T-helper 1 cell (primary cell): ENCODE measurements at places on chromosomes 13 and 19.
A peak's percentile ranks its signal among the peaks of the same experiment; 100 is the strongest.

- peak; percentile 65 for DNase-seq
These were observed 16.6 kb downstream of the SIGLEC8 start for GRCh38 chr19:51441410-51442390.

- DNase-seq, result no peak
These were observed 29.9 kb upstream of the RNF113B start for GRCh38 chr13:98206946-98207345.

- no peak for DNase-seq
These were observed 10.3 kb upstream of the GARIN5A start for GRCh38 chr19:50486823-50487515.

DNA sequence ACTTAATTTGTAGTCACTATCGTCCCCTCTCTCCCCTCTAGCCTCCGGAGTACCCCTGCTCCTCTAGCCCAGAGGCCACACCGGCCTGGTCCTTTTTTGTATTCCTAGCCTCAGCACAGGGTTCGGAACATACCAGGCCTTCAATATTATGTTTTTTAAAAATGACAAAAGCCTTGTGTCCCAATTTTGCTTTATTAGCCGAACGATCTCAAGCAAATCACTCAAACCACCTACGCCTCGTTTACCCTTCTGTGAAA, 463 bp upstream of the POMP start:
- DNase-seq, result no peak

GRCh38 chr19:19191768-19192077, 229 bp downstream of the BORCS8 start:
- no peak for DNase-seq

- DNase-seq, result no peak
These were observed 3.1 kb upstream of the SLC5A5 start for GRCh38 chr19:17868669-17869068.

DNA sequence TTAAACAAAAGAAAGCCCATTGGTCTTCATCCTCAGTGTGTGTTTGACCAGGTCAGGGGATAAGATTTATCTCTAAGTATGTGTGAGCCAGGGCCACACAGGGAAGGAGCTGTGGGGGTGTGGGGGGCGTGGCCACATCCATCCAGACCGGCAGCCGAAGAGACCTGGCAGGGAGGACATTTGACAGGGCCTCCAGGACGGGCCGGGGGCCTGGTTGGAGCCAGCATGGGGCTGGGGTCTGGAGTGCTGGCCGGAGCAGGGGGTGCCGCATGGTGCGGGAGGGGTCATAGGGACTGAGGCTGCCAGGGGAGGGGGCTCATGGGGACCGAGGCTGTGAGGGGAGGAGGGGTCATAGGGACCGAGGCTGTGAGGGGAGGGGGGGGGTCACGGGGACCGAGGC, 20.4 kb upstream of the GNA15 start:
- no peak for DNase-seq

- DNase-seq, result no peak
These were observed 45.8 kb downstream of the MIPEP start for GRCh38 chr13:23843436-23843835.

- DNase-seq, result no peak
These were observed 19.6 kb upstream of the RAP2A start for GRCh38 chr13:97414392-97414791.

- no peak for DNase-seq
These were observed 2.0 kb downstream of the ZNF568 start for GRCh38 chr19:36918090-36918489.

- peak; percentile 63 for DNase-seq
These were observed 4.1 kb upstream of the CD79A start for GRCh38 chr19:41872775-41873647.

- DNase-seq, result no peak
These were observed 62.8 kb upstream of the DIAPH3 start for GRCh38 chr13:60226507-60226906.

DNA sequence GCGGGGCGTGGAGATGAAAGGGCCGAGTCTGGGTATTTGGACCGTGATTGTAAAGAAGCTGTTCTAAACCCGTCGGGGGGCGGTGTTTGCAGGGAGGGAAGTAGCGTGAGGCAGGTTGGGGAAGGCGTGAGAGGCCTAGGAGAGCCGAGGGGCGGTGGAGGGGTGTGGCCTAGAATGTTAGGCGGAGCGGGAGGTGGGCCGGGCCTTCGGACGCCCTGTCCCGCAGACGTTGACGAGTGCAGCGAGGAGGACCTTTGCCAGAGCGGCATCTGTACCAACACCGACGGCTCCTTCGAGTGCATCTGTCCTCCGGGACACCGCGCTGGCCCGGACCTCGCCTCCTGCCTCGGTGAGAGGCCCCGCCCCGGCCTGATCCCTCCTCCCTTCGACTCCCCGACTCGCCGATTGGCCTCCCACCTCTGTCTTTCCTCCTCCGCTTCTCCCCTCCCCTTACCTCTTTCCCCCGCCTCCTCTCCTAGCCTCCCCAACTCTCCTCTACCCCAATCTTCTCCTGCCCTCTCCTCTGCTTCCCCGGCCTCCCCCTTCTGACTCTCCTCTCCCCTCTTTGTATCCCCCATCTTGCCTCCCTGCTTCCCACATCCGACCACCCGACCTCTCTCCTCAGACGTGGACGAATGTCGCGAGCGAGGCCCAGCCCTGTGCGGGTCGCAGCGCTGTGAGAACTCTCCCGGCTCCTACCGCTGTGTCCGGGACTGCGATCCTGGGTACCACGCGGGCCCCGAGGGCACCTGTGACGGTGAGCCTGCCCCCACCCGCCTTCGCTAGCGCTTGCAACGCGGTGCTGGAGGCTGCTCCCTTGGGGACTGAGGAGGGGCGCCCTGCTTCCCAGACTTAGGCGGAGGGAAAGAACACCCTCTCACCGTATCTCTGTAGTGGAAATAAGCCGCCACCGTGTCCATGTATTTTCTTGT, 12.8 kb downstream of the LTBP4 start:
- DNase-seq, result peak; percentile 83

- DNase-seq, result no peak
These were observed 2.1 kb downstream of the RASA3 start for GRCh38 chr13:114130131-114130836.

DNA sequence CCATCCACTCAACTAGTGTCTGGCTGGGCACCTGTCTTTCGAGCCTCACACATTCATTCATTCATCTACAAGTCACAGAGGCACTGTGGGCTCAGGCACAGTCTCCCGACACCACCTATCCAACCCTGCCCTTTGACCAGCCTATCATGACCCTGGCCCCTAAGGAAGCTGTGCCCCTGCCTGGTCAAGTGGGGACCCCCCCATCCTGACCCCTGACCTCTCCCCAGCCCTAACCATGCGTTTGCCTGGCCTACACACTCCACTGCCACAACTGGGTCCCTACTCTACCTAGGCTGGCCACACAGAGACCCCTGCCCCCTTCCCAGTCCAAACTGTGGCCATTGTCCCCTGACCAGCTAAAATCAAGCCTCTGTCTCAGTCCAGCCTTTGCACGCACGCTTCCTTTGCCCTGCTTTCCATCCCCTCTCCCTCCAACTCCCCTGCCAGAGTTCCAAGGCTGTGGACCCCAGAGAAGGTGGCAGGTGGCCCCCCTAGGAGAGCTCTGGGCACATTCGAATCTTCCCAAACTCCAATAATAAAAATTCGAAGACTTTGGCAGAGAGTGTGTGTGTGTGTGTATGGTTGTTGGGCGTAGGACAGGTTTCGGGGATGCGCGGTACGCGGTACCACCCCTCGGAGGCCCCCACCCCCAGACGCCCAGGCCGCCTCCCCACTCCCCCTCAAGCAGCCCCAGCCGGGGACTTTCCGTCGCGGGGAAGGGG, 404 bp upstream of the IL27RA start:
- no peak for DNase-seq

GRCh38 chr13:72144636-72145035, 277.6 kb upstream of the DACH1 start:
- no peak for DNase-seq

DNA sequence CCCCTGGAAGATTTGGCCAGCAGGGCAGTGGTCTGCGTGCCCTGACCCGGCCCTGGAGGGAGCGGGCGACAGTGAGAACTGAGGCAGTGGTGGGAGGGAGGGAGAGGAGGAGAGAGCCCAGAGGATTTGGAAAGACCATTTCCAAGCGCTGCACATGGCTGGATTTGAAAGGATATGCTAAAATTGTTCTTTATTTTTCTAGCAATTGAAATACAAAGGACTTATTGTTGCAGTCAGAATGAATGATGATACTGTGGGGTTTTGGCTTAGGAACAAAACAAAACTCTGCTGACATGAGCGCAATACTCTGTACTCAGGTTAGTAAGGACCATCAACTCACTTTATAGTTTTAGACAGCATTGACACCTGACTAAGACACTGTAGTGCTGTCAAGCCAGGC, 69.5 kb downstream of the TNFRSF19 start:
- DNase-seq, result no peak

GRCh38 chr19:53647350-53647749, 15.6 kb downstream of the DPRX start:
- no peak for DNase-seq

DNA sequence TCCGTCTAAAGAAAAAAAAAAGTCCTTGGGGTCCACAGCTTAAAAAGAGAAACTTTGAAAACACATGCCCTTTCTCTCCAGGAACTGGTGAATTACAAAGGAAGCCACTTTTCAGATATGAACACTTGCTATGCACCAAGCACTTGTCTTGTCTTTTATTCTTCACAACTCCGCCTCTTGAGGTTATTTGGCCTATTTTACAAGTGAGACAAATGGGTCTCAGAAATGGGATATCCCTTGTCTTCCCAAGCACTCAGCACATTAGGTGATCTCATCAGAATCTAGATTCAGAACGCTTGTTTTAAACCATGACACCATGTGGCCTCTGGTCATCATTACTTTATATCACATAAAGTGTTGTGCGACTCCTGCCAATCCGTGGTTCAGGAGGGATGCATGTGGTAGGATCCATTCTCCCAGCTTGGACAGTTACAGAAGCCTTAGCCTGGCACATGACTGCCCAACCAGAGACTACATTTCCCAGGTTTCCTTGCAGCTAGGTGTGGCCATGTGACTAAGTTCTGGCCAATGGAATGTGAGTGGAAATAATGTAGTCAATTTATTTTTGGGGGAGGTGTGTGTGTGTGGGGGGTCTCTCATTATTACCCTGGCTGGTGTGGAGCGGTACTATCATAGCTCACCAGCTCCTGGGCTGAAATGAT, 13.9 kb downstream of the TSKS start:
- no peak for DNase-seq

- DNase-seq, result no peak
These were observed 5.0 kb upstream of the IGSF23 start for GRCh38 chr19:44608391-44608821.

GRCh38 chr13:30720172-30720869, 15.0 kb upstream of the ALOX5AP start:
- no peak for DNase-seq

DNA sequence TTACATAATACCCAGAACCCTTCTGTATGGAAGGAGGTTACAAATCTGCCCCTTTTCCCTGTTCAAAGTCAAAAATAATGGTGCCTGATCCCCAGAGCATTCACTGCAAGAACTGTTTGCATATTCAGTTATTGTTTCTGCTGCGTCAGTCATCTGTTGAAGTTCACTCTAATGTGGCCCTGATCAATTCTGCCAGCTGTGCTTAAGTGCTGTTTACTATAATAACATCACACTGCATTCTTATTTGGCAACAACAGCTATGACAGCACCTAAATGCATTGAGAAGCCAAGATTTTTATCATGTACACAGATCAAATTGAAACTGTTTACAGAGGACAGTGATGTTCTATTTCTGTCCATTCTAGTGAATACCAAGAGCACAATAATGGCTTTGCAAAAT, 115.9 kb downstream of the DACH1 start:
- no peak for DNase-seq

DNA sequence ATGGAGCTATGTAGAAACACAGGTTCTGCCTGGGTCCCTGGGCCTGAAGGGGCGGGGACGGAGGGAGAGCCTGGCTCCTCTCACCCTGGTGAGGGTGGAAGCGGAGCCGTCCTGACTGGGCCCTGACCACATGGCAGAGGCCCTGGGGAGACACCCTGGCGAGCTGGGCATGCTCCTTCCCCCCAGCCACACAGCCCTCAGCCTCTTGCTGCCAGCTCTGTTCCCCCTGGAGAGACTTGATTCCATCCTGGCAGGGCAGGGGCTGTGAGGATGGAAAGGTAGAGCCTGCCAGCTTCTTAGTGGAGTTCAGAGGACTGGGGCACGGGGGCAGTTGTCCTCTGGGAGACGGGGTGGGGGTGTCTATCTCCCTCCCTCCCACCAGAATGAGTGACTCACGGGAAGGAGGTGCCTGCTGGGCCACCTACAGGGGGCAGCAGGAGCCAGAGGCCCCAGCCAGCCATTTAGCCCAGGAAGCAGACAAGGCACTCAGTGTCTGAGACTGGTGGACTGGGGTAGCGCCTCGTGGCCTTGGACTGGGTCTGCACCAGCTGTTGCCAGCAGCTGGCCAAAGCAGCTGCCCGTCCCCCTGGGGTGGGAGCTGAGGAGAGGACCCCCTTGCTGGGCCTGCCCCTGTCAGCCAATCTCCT, 22.8 kb upstream of the RNF17 start:
- DNase-seq, result no peak

DNA sequence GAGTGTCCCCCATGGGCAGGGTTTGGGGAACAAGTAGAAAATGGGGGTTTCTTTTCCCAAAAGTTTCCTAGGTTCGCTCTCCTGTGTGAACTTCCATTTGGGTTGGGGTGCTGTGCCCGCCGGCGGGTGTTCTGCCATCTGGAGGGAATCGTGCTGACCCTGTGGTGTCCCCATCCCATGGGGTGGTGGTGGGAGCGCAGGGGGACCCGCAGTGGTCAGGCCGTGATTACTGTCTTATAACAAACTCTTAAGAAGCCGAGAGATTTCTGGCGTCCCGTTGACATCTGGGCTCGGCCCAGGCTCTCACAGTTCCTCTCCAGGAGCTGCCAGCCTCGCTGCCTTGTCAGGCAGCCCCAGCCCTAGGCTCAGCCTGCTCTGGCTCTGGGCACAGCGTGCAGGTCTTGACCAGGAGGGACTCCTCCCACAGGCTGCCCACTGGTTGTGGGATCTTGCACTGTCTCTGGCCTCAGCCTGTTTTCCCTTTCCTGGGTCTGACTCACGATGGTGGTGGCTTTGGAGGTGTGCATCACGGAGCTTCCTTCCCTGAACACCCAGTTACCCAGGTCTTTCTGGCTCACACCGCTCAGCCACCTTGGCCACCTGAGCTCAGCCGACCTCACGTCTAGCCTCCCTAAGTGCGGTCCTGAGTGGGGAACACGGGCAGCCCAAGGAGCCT, 34.5 kb downstream of the PLEKHJ1 start:
- DNase-seq, result no peak

GRCh38 chr13:68030152-68030809, 800.1 kb upstream of the PCDH9 start:
- no peak for DNase-seq

DNA sequence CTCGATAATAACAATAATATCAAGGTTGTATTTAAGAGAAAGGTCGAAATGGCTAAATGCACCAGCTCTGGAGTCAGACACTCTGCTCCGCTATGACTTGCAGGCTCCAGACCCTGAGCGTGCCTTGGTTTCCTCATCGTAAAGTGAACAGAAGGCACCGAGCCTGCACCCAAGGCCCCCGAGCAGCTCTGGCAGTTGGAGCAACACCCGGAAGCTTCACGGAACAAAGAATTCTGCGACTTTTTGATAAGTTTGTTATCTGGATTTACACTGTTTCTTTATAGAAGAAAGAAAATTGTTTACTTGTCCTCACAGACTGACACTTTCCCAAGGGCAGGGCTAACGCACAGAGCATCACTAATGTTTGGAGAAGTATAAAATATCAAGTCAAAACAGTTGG, 4.4 kb downstream of the GRTP1 start:
- no peak for DNase-seq
